ENCODE measurements at places on chromosomes 16 and 17.

DNA sequence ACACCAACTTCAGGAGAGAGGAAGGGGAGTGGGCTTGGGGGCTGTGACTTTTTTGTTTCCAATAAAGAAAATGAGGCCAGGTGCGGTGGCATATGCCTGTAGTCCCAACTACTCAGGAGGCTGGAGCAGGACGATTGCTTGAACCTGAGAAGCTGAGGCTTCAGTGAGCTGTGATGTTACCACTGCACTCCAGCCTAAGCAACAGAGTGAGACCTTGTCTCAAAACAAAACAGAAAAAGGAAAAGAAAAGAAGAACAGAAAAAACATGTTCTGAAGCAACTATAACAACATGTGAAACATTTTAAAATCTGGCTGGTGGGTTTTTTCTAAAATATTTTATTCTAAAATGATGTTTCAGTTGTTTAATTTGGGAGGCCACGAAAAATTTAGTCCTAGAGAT, 554.0 kb upstream of the ZFHX3 start:
- no peak for DNase-seq

- DNase-seq = no peak
Observed at GRCh38 chr17:9410301-9410700, 165.3 kb downstream of the STX8 start.

DNA sequence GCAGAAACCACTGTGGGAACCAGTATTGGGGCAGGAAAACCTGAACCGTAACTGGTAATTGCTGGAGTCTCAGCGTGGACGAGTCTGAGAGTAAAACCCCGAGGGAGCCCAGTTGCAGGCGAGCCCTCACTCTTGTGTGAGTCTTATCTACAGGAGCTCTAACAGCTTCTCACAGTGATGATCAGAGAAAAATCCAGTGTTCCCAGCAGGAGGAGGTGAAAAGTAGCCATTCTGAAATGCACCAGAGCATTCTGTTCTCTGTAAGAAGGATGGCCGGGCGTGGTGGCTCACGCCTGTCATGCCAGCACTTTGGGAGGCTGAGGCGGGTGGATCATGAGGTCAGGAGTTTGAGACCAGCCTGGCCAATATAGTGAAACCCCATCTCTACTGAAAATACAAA, 161.2 kb downstream of the COPRS start:
- DNase-seq = no peak

DNA sequence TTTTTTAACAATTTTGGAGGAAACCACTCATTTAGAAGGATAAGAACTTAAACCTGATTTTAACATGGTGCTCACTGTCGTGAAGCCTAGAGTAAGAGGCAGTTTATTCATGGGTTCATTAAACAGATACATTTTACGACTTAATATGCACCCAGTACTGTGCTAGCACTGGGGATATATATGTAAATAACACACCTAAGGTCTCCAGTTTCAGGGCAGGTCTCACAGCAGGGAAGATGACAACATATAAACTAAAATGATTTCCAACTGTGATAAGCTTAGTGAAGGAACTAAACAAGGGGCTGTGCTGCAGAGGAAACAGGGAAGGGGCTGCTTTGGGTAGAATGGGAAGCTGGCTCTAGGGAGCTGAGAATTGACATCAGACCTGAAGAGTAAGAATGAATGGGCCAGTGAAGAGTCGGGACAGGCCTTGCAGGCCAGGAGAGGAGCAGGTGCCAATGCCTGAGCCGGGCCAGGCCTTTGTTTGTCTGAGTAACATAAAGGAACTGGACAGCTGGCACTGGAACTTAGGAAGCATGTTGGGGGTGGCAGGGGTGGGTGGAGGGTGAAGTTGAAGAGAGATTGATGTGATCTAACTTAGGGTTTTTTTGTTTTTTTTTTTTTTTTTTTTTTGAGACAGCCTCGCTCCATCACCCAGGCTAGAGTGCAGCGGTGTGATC, 12.1 kb downstream of the NT5M start:
- DNase-seq = no peak

- DNase-seq = no peak
Observed at GRCh38 chr17:73924909-73925186, 278.6 kb upstream of the RPL38 start.

- DNase-seq = no peak
Observed at GRCh38 chr17:51103451-51103850, 17.2 kb downstream of the SPAG9 start.

DNA sequence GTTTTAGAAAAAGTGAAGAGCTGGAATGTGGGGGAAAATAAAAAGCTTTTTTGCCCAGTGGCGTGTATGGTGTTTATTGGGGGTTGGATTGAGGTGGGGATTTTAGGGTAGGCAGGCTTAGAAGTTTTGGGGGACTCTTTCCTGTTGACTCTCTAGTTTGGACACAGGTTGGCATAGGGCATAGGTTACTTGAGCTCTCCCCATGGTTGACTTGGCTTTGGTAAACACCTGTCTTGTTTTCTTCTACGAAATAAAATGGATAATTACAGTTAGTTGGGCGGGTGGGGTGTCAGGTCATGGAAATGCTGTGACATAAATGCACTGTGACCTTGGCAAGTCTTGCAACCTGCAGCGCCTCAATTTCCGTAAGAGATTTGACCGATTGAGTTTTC, 680 bp upstream of the TAOK2 start:
- DNase-seq = no peak

GRCh38 chr17:40735016-40735415, 20.1 kb downstream of the KRT25 start:
- DNase-seq = no peak

DNA sequence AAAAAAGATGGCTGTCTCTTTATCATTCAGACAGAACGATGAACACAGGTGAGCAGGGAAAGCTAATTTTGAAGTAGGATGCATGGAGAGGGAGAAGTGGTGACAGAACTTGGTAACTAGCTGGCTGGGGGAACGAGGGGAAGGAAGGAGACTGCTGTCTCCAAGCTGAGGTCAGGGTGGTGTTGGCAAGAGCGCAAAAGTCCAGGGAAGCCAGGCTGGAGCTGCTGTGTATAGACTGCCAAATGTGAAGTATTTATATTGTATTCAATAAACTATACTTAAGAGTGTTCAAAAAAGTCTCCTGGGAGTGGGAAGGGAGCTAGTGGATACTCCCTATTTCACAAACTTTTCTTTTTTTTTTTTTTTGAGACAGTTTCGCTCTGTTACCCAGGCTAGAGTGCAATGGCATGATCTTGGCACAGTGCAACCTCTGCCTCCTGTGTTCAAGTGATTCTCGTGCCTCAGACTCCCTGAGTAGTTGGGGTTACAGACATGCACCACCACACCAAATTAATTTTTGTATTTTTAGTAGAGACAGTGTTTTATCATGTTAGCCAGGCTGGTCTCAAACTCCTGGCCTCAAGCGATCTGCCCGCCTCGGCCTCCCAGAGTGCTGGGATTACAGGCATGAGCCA, 8.2 kb downstream of the TMEM106A start:
- no peak for DNase-seq

DNA sequence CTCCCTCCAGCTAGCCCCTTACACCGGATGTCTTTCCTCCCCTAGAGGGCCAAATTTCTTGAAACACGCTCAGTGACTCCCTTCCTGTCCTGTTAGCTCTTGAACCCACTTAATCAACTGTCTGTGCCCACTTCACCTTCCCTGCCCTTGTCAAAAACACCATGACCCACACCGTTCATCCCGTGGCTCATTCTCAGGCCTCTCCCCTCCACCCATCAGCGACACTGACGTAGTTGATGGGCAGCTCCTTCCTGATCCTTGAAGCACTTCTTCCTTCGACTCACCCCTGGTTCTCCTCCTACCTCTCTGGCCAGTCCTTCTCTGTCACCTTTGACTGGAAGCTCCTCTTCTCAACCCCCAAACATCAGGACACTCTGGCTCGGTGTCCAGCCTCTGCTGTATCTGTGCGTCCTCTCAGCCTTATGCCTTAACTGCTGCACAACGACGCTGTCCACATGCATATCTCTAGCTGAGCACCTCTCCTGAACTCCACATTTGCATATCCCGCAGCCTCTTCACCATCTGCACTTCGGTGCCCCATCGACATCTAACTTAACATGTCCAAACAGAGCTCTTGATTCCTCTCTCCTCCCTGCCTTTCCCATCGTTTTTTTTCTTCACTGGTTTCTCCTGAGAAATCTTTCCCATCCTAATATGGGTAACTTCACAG, 39.3 kb upstream of the CCDC182 start:
- no peak for DNase-seq

DNA sequence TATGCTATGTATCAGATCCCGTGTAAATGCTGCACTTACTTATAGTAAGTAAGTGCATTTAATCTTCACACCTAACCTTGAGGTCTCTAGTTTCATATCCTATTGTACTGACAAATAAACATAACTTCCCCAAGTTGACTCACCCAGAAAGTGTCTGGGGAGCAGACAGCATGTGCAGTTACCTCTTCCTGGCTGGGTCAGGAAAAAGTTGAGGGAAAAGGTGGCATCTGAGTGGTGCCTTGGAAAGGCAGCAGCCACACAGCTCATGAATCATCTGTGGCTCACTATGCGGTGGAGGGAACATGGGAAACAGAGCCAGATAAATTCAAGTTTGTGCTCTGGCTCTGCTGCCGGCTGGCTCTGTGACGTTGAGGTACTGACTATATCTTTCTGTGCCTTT, 382.0 kb upstream of the DYNLRB2 start:
- no peak for DNase-seq

DNA sequence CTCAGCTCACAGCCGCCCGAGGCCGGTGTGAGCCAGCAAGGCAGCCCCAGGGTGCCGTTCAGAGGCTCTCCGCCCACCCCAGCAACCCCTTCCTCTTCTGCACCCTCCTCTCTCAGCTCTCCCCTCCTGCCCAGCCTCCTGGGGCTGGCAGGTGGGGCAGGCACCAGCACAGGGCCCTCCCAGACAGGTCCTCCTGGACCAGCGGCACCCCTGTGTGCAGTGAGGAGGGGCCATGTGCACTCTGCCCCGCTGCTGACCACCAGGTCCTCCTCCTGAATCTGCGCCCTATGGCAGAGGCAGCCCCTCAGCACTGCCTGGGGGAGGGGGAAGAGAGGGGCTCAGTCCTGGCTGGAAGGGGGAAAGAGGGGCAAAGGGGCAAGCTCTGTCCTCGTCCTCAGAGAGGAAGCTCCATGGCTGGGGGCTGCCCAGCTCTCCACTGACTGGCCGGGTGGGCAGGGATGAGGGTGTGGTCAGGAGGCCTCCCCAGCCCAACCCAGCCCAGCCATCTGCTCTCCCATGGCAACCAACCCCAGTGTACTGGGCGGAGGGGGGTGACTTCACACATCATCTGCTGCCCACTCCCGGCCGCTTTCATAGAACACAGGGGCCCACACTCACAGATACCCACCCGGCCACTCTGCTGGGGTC, 5.4 kb upstream of the BCAR1 start:
- DNase-seq = no peak

DNA sequence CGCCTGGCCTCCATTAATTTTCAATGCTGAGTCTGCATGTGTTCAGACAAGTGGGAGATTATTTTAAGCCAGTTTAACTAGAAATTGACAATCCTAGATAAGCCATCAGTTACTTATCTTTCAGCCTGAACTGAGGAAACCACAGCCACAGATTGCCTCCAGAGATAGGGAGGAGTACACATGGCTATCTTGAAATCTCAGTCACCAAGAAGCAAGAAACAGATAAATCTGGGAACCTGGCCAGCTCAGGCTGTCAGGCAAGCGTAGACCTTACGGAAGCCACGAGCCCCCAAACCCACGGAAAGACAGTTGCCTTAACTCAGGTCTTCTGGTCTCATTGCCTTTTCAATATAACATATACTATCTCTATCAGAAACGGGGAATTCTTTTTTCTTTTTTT, 2.0 kb upstream of the GLG1 start:
- DNase-seq = no peak

- DNase-seq = no peak
Observed at GRCh38 chr16:3950343-3951193, 70.1 kb upstream of the CREBBP start.

GRCh38 chr17:77516902-77517301, 376.1 kb downstream of the SEC14L1 start:
- no peak for DNase-seq

- no peak for DNase-seq
Observed at GRCh38 chr16:11278681-11279628, 2.2 kb downstream of the PRM1 start.

DNA sequence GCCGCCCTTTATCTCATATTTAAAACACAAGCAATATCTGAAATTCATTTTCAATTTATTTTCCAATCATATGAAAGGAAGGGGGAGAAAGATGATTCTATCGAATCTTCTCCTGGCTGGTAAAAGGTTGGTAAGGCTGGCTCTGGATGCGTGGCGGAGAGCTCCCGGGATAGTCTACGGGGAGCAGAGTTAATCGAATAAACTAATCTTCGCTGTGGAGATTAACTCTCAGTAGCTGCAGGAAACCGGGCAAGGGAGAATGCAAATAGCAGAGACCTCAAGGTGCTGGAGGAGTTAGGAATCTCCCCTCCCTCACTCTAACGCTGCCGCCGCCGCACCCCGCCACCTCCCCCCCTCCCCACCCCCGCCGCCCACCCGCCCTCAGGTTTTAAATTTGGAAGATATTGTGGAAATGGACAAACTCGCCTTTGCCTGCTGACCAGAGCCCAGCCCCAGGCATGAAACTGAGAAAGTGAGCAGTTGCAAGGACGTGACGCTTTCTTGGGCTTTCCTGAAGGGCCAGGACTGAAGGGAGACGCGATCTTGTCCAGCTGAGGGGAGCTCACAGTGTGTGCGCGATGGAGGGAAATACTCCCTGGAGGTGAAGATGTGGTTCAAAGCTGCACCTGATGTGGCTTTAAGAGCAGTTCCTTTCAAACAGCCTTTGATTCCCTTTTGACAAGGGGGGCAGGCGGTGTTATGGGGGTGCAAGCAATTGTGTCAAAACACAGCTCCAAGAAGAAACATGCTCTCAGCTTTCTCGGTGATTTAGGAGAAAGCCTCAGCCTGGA, 308.2 kb upstream of the IRX3 start:
- DNase-seq = no peak

- DNase-seq = peak; percentile 76
Observed at GRCh38 chr16:361872-362701, 8.3 kb downstream of the MRPL28 start.

DNA sequence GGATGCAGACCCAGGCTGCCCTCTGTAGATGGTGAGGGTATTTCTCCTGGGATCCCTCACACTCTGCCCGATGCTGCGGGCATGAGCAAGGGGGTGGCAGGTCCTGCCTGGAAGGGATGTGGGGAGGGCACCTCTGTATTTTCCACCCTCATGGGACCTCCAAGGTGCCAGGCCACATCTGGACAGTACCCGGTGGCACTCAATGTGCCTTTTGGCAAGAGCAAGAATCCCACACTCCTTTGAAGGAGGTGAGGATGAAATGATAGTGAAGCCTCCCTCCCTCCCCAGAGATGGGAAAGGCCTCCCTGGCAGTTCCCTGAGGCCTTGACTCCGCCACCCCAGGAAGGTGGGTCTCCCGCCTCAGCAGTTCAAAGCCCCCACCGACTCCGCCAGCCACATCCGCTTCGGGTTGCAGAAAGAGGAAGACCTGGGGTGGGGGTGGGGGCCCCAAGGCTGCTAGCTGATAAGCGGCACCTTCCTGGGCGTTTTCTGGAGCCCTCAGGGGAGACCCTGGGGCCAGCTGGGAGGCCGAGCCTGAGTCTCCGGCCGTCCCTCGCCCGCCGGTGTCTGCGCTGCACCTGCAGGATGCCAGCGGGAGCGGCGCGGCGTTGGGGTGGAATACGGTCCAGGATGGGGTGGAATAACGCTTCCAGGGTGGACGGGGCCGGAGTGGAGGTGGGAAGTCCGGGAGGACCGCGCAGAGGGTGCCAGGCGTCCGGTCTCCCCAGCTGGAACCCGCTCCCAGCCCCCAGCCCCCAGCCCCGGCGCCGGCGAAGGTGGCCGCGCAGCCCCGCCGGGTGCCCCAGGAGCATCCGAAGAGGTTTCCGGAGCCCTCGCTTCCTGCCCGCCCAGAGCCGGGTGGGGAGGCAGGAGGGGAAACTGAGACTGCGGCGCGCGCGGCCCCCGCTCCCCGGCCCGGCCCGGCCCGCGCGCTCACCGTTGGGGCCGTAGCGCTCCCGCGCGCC, 718 bp downstream of the ATP2A3 start:
- DNase-seq = no peak

Measured in NCI-H187 (cell line).